Activated T-helper 2 cell treated with anti-CD3 and anti-CD28 coated beads, Interferon-gamma antibody, Interleukin-2, Interleukin-4, amounts not matched to agents 10 μg/mL and 5 μg/mL and 100 μg/mL, durations not matched to agents 14 hours and 24 hours and 36 hours (primary cell): ENCODE measurements at places on chromosomes 2 and 18. TPM values are rescaled to one million over a fixed set of nuclear protein-coding genes. Genes with fewer than 3 reads are reported as not detected.

- H3K4me1 ChIP-seq: peaks cover 6% of the 10 kb centered on the region
- H3K4me3 ChIP-seq: no peak overlapping the region
- H3K27ac ChIP-seq: no peak overlapping the region
- H3K27me3 ChIP-seq: peaks cover 20% of the 10 kb centered on the region
- no peaks in the 10 kb centered on the region for H3K36me3 ChIP-seq
Measured at GRCh38 chr2:109253217-109253616, 124.2 kb downstream of the SH3RF3 start.

The CNDP1 gene
- 0.09 TPM in 2 replicates for total RNA-seq

DNA sequence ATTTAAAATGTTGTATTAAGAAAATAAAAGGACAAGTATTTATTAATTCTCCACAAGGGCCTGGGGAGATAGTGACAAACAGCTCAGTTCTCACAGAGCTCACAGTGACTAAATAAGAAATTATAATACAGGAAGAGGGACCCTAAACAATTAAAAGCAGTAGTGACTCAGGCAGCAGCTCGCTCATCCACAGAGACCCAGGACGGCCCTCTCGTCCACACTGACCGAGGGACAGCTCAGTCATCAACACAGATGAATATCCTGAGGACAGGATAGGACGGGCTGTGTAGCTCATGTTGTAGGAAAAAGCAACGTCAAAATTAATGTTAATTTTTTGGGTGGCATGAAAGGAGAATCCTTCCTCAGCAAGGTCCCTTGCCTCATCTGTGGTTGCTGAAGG is 44.1 kb downstream of the PARD6G start:
- H3K27ac ChIP-seq: no peak overlapping the region
- no peak overlapping the region for H3K4me3 ChIP-seq
- peaks cover 25% of the 10 kb centered on the region for H3K4me1 ChIP-seq
- no peak for DNase-seq

DNA sequence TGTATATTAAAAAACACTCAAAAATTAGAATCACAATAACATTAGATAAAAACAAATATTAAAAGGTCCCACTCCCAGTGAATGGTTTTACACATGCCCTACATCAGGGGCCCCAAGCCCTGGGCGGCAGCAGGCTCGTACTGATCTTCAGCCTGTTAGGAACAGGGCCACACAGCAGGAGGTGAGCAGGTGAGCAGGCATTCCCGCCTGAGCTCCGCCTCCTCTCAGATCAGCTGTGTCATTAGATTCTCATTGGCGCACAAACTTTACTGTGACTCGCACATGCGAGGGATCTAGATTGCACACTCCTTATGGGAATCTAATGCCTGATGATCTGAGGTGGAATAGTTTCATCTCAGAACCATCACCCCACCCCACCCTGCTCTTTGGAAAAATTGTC is 74.2 kb downstream of the MBD2 start:
- no peak for DNase-seq
- H3K4me1 ChIP-seq: peaks cover 48% of the 10 kb centered on the region
- H3K4me3 ChIP-seq: no peak overlapping the region
- peak overlapping the region; percentile 94 for H3K27ac ChIP-seq
- no peaks in the 10 kb centered on the region for H3K27me3 ChIP-seq

DNA sequence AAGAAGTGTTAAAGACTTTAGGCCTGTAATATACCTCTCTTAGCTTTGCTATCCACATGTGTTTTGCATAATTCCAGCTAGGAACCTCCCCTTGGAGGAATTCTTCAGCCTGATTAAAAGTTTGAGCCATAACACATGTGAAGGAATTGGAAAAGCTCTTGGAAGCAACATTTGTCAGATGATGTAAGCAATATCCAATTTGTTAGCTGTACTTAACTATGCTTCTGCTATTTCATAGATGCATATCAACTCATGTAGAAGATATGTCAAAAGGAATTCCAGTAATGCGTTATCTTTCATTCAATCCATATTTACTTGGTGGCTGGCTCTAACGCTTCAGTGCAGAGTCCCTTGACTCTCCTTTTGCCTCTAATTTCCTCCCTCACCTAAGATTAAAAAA is 46.2 kb downstream of the PKP4 start:
- no peak overlapping the region for H3K27ac ChIP-seq
- peaks cover 10% of the 10 kb centered on the region for H3K4me1 ChIP-seq
- no peaks in the 10 kb centered on the region for H3K27me3 ChIP-seq
